ENCODE measurements at places on chromosomes 7 and 10.

DNA sequence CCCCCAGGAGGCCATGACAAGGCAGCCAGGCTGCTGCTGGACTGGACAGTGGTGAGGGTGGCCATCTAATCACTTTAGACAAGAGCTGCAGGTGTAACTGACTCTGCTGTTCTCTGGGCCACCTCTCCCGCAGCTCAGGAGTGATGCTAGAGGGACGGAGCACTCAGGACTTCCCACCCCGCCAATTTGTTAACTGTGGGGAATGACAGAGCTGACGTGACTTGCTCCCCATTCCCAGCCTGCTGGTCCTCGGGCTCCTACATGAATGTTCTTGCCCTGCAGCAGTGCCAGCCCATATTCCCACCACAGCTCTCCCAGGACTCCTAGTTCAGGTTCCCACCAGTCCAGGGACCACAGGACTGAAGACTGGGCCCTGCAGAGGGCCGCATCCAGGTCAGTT lies 16.7 kb upstream of the NPFFR1 start:
- no peak for DNase-seq

- DNase-seq: no peak
These were observed 190.1 kb upstream of the AGR3 start for GRCh38 chr7:17071866-17072265.

DNA sequence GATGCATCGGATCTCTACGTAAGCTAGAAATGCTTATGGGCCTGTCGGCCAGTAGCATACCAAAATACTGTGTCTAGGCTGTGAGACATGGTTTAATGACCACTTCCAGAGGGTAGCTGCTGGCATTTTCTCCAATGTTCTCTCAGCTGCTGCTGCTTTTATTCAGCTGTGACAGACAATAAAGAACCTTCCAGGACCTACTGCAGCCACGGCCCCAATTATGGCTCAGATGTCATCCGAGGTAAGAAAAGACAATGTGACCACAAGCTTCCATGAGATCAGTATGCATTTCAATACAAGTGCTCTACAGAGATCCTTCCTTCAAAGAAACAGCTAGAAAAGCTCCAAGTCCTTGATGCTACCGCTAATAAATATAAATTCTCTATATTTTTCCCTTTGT lies 256.2 kb downstream of the SDHAF3 start:
- no peak for DNase-seq

- no peak for DNase-seq
These were observed 244.6 kb upstream of the MGMT start for GRCh38 chr10:129222436-129222835.

GRCh38 chr10:71816421-71816851 lies 34.6 kb downstream of the PSAP start:
- DNase-seq: no peak

GRCh38 chr10:11448190-11448544 lies 163.3 kb downstream of the USP6NL start:
- no peak for DNase-seq

DNA sequence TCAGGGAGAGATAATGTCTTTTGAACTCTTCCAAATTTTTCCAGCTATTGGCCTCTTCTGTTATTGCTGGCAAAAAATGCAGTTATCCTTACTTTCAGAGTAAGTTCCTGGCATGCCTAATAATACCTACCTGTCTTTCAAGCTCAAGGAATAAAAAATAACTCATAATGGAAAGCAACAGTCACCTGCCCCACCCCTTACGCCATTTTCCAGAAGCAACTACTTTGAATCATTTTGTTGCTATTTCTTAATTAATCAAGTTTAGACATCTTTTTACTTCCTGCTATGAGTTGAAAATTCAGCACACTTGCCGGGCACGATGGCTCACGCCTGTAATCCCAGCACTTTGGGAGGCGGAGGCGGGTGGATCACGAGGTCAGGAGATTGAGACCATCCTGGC lies 23.0 kb upstream of the CDK13 start:
- no peak for DNase-seq

GRCh38 chr10:92387289-92387940 lies 96.4 kb downstream of the MARCHF5 start:
- DNase-seq: no peak

Data from uterus (tissue), 4 donors.